ENCODE measurements at places on chromosomes 6 and 20.
A peak's percentile ranks its signal among the peaks of the same experiment; 100 is the strongest.

GRCh38 chr6:15751721-15752350, 89.0 kb upstream of the DTNBP1 start:
- no peak for ATAC-seq

- ATAC-seq: no peak
Measured at GRCh38 chr6:19362396-19362795, 474.8 kb upstream of the ID4 start.

- no peak for ATAC-seq
Measured at GRCh38 chr6:133067960-133068359, 173.2 kb upstream of the EYA4 start.

DNA sequence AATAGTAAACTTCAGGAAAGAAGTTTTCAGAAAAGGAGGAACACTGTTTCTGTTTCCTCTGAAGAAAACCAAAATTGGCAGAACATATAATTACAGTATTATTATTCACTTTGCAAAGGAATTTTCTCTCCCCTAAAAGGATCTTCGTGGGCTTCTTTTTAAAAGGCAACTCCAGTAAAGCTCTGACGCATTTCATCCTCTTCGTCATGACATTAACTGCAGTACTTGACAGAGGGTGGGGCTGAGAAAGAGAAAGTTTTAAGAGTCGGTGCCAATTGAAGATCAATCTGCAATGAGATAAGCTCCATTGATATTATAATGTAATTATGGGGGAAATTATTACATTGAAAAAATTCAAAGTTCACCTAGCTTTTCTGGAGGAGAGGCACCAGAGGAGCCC, 75.8 kb downstream of the MYB start:
- no peak for ATAC-seq

DNA sequence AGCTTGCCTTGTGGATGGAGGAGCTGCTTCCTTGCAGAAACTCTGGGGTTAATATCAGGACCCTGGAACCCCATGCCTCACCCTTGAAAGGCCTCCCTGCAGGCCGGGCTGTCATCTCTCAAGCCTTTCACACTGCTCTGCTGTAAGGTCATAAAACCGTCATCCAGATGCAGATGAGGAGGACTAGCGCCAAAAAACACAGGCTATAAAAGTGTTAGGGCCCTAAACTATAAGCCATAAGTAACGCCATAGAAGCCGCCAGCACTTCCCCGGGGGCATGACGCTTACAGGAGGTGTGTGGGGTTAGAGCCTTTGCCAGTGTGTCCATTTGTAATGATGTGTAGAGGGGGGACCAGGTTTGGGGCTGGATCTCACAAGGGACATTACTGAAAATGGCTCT, 47.6 kb downstream of the CDH4 start:
- no peak for ATAC-seq

DNA sequence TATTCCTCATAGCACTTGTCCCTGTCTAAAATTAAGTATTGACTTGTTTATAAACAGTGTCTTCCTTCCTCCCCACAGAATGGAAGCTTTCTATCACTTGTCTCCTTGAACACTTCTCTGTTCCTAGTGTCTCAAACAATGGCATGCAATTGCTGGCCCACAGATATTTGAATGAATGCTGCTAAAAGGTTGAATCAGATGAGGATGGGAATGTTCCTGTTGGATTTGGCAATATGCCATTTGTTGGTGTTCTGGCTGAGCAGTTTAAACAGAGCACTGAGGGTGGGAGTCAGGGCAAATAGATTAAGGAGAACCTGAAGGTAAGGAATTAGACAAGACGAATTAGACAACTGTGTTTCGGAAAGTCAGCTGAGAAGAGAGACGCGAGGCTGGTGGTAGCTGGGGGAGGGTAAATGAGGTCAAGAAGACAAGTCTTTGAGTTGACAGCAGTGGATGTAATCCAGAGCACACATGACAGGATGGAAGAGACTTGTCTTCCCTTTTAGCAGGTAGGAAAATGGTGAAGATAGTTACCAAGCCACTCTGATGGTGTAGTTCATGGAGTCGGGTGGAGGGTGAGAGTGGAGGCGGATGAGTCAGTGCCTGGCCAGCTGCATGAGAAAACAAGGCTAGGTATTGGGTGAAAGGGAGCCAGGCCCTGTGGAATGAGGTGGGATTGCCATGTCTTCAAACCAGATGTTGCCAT, 58.3 kb upstream of the GNRH2 start:
- no peak for ATAC-seq

- ATAC-seq: no peak
Measured at GRCh38 chr6:69487688-69488087, 309.1 kb downstream of the LMBRD1 start.

- ATAC-seq: no peak
Measured at GRCh38 chr6:42973926-42974325, 5.1 kb downstream of the PEX6 start.

GRCh38 chr6:92568541-92568940, 850.8 kb downstream of the EPHA7 start:
- ATAC-seq: no peak

DNA sequence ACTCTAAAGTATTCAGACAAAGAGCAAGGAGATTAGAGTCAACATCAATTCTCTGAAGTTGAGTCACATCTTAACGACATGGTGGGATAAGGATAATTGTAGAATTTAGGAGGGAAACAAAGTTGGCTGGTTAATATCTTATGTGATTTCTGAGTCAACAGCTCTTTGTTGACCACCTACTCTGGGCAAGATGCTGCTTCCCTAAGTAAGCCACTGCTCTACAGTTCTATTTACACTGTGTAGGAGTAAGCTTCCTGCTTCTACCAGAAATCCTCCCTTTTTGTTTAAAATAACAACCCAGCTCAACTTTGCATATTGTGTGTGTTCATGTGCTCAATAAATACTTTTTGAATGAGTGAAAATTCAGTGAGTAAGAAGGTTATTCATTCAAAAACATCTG, 3.1 kb downstream of the HS3ST5 start:
- no peak for ATAC-seq

GRCh38 chr6:145116591-145117178, 618.6 kb downstream of the EPM2A start:
- ATAC-seq: no peak

- peak; percentile 25 for ATAC-seq
Measured at GRCh38 chr6:42028234-42029061, 21.9 kb upstream of the TAF8 start.

GRCh38 chr20:48839154-48839917, 11.5 kb upstream of the PREX1 start:
- no peak for ATAC-seq

- ATAC-seq: no peak
Measured at GRCh38 chr6:17826301-17826700, 119.6 kb upstream of the NUP153 start.

GRCh38 chr6:167731731-167732422, 94.8 kb upstream of the AFDN start:
- ATAC-seq: no peak

DNA sequence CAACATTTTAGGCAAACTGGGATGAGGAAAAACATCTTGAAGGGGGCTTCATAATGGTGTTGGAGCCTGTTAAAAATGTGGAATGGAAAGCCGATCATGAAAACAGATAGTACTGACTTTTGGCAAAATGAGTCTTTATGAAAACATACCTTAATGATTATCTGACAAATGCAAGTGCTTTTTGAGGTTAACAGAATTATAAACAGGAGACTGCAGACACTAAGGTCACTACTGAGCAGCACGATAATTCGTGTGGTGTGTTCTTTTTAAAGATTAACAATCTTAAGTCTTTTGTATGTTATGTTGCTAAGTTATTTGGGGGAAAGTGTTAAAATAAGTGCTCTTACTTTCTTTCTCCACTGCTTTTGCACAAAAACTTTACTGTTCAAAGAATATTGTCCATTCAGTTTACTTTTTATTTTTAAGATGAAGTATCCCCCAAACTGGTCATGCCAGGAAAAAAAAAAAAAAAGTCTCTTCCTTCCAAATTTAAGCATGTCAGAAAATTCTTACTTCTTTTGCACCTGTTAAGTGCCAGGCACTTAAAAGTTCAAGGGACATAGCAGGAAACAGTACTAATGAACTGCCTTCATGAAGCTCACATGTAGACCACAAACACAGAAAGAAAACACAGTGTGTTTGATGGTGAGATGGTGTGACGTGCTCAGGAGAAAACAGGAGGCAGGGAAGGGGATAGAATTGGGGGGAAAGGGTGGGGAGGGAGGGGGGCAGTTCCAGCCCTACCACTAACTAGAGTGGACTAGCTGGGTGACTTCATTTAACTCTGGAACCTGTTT, 73.2 kb downstream of the CDYL start:
- ATAC-seq: no peak

GRCh38 chr6:56657354-56657753, 14.7 kb upstream of the DST start:
- no peak for ATAC-seq

DNA sequence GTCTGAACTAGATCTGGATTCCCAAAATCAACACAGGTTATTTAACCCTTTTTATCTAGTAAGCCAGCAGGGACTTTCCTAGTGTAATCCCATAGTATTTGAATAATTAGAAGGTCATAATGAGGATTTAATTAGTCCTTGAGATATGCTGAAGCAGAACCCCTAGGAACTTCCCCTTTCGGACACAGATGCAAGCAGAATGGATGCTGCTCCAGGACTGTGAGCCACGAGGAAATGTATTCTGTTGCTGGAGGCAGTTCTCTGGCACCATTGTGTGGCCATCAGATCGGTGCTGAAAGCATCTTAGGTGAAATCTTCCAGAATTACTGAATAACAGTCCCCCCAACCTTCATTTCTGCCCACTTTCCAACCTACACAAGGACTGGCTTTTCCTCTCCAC, 206.9 kb downstream of the TMEM242 start:
- ATAC-seq: no peak

- no peak for ATAC-seq
Measured at GRCh38 chr20:43921227-43921780, 6.7 kb downstream of the TOX2 start.
